Ammon's horn (tissue), 1 donor: ENCODE measurements at places on chromosomes 5 and 9.

- DNase-seq = no peak
These were observed 51.4 kb downstream of the TRIP13 start for GRCh38 chr5:943918-944620.

DNA sequence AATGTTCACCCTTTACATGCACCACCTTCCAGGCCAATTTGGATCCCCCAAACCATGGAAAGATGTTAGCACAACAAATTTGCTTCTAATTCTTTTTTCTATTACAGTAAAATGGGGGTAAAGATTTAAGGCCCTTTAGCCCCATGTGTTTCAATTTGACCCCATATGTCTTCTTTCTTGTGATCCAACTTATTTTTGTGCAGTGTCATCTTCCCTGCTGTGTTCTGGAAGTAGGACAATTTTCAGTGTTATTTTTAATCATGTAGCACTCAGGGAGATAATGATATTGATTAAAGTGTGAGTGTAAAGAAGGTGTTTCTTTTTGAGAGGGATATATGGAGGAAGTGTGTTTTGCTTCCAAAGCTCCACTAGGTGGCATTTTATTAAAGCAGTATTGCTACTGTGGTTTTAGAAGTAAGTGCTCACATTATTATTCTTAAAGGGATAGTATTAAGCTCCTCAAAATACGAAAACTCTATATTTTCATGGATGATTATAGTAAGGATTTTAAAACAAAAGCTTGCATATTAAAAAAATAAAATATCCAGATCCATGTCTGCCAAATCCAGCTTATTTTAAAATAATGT lies 118.7 kb upstream of the ATP10B start:
- DNase-seq = no peak

GRCh38 chr5:107129051-107129450 lies 541.7 kb downstream of the EFNA5 start:
- no peak for DNase-seq

DNA sequence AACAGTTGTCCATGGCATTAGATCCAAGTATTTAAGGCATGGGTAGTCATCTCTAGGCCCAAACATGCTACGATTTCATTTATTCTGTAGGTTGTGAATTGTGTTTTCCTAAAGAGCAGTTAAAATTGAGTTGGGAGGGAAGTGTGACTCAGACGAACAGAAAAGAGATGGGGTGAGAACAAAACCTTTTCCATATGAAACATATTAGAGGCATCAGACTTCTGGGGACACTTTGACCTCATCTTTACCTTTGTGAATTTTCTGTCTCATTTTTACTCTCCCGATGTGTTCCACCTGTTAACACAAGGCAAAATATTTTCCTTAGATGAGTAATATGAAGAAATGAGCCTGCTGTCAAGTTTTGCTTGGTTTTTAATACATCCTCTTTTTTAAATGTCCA lies 181.3 kb downstream of the ESM1 start:
- no peak for DNase-seq
